ENCODE measurements at places on chromosomes 1 and 21. TPM values are rescaled to one million over a fixed set of nuclear protein-coding genes. Genes with fewer than 3 reads are reported as not detected.

DNA sequence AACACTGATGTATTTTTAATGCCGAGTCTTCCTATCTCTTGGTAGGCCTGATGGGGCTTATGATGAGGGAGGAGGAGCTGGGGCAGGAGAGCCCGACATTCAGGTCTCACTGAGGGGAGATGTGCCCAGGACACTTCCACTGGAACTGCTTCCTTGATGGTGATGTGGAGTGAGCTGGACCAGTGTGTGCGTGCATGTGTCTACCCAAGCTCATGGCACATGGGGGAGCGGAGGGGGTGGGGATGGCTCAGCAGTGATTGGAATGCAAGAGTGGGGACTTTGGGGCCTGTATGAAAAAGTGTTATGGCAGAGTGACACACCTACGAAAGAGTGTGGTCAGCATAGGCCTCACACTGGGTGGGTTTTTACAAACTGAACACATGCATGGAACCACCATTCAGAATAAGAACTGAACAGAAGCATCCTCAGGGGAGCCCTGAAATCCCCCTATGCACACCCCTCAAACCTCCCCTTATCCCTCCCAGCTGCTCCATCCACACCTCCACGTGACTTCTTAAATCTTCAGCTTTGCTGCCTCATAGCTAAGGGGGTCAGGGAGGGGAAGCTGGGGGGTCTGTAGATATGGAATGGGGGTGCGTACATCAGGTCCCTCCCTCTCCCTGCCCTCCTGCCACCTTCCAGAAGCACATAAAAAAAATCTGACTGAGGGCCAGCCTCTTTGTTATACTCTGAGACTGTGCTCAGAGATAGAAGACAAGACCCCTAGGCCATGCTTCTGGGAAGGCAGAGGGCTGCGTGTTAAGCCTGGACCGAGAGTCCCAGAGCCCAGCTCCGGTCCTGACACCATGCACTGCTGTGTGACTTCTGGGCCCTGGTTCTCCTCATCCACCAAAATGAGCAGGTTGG lies 11.6 kb downstream of the IL6R start:
- ATAC-seq, result no peak

DNA sequence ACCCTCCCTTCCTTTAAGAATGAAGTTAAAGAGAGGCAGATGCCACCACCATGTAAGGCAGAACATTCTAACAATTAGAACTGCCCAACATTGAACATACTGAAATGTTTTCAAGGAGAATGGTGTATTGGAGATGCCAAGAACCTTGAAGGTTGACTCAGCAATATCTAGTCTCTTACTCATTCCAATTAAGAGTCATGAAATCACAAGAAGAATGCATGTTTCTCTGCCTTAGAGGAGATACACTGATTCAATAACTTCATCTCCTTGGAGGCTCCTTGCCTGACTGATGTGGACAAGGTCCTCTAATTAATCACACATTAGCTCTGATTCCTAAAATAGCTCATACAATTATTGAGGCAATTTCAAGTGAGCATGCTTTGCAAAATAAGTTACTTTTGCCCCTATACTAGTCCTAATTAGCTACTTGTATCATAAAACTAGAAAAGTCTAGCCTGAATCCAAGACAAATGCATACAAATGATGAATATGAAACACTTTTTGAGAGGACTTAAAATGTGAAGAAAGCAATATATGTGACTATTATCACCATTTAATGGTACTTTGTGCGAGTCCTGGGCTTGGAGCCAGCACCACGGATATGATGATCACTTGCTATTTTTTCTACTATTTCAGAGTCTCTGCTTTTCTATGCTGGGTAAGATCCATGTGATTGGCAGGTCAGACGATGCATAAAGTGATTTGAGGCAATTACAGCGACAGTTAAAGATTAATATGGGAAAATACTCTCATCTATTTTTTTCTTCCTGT lies 114.5 kb downstream of the DSCAM start:
- no peak for ATAC-seq

- ATAC-seq, result no peak
These were observed 424.8 kb upstream of the ADGRL4 start for GRCh38 chr1:79431340-79431739.

- no peak for ATAC-seq
These were observed 1.1 kb upstream of the RCAN3 start for GRCh38 chr1:24501371-24502064.

DNA sequence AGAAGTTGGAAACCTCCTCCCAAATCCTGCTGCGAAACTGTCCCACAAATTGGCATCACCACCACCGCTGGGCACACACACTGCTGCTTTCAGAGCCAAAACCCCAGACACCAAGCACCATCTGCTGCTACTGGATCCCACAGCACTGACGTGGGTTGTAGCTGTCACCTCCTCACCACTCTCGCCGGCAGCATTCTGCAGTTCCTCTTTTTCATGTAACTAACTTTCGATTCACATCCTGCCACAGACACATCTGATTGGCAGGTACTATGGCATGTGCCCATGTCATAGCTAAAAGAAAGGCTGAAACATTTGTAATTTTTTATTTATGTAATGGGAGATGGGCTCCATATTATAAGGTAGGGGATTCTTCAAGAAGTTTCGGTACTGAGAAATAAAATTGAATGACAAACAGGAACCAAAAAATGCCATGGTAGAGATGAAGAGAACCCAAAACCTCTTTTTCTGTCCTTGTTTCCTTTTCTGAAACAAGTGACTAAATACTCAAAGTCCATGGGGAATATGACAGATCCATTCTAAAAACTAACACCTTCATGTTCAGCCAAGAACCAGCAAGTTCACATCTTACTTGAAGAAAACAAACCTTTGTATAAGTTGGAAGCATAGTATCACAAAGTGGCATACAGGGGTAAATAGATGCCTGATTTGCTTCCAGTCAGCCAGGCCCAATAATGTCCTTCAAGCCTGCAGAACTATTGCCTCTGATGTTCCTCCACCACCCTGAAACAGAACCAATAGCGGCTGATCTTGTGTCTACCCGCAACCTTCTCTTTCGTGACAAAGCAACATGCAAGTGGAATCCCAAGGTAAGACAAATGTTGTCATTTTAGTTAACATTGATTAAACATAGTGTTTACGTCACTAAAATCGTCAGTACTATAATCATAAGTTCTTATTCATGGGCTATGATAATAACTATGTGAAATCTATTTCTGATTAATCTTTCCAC lies 26.6 kb upstream of the RGS13 start:
- peak; percentile 78 for ATAC-seq

DNA sequence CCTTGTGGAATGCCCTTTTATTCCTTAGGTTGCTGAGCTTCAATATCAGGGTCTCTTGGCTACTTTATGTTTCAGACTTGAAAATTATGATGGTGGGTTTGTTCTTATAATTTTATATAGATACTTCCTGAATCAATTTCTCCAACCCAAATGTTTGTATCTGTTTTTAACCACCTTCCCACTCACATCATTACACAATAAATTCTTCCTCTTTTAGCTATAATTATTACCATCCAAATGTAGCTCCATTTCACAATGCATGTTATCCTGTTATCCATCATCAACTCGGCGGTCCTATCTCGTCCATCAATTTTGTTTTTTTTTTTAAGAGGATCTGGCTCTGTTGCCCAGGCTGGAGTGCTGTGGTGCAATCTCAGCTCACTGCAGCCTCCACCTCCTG lies 357.6 kb upstream of the ZP4 start:
- ATAC-seq, result no peak

GRCh38 chr1:184825571-184825970 lies 70.9 kb upstream of the EDEM3 start:
- ATAC-seq, result no peak

ADGRB2 gene
- total RNA-seq, result 4.5 TPM

CA14 gene
- 0.62 TPM for total RNA-seq
